Naive thymus-derived CD8-positive, alpha-beta T cell (primary cell): ENCODE measurements at places on chromosomes 4 and X. TPM values are rescaled to one million over a fixed set of nuclear protein-coding genes. Genes with fewer than 3 reads are reported as not detected.

MAGEC1 gene
- not detected for polyA plus RNA-seq

MAGEA11 gene
- polyA plus RNA-seq: not detected

PPM1K gene
- 77.2 TPM for polyA plus RNA-seq

PTTG2 gene
- not detected for polyA plus RNA-seq

ACE2 gene
- not detected for polyA plus RNA-seq

GRCh38 chr4:7364979-7365378 is 69.8 kb downstream of the PSAPL1 start:
- no peak for DNase-seq
- no peaks in the 10 kb centered on the region for H3K4me1 ChIP-seq
- peaks cover 8% of the 10 kb centered on the region for H3K27me3 ChIP-seq
- H3K27ac ChIP-seq: no peak overlapping the region

- H3K4me3 ChIP-seq: no peak overlapping the region
- no peaks in the 10 kb centered on the region for H3K4me1 ChIP-seq
- no peak for DNase-seq
- H3K36me3 ChIP-seq: no peaks in the 10 kb centered on the region
- H3K27me3 ChIP-seq: peaks cover 11% of the 10 kb centered on the region
- no peak overlapping the region for H3K27ac ChIP-seq
These were observed 67.4 kb downstream of the SOWAHB start for GRCh38 chr4:76830612-76830963.

- DNase-seq: no peak
- no peaks in the 10 kb centered on the region for H3K36me3 ChIP-seq
- no peak overlapping the region for H3K27ac ChIP-seq
- H3K4me1 ChIP-seq: no peaks in the 10 kb centered on the region
- no peak overlapping the region for H3K4me3 ChIP-seq
These were observed 11.3 kb upstream of the LONRF3 start for GRCh38 chrX:118963159-118963558.
